ENCODE measurements at places on chromosomes 7 and 10. TPM values are rescaled to one million over a fixed set of nuclear protein-coding genes. Genes with fewer than 3 reads are reported as not detected.

DNA sequence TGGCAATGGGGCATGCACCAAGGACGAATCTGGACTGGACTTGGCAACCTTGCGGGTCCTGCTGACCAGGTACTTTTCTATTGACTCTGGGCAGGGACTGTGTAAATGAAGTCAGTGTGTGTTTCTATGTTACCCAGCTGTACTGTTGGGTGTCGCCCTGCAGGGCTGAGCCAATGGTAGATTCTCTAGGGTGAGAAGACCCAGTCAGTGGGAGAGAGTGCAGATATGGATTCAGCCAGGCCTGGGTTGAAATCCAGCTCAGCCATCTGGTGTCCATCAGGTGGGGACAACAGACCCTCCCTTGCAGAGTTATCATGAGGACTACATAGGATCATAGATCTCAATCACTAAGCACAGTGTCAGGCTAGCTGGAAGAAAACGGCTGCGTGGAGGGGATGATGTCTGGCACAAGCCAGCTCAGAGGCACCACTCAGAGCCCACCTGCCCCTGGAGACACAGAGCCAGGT, 4.9 kb upstream of the PPIF start:
- DNase-seq: peak; percentile 10

The DGKB gene
- 0.26 TPM for total RNA-seq

The DNAJB12 gene
- total RNA-seq: 25.9 TPM

The DOCK4 gene
- 4.9 TPM for total RNA-seq

Data from H9 (cell line).